ENCODE measurements at places on chromosomes 6 and 20. TPM values are rescaled to one million over a fixed set of nuclear protein-coding genes. Genes with fewer than 3 reads are reported as not detected.

- no peak for DNase-seq
Observed at GRCh38 chr20:32487381-32487780, 97.8 kb downstream of the NOL4L start.

DNA sequence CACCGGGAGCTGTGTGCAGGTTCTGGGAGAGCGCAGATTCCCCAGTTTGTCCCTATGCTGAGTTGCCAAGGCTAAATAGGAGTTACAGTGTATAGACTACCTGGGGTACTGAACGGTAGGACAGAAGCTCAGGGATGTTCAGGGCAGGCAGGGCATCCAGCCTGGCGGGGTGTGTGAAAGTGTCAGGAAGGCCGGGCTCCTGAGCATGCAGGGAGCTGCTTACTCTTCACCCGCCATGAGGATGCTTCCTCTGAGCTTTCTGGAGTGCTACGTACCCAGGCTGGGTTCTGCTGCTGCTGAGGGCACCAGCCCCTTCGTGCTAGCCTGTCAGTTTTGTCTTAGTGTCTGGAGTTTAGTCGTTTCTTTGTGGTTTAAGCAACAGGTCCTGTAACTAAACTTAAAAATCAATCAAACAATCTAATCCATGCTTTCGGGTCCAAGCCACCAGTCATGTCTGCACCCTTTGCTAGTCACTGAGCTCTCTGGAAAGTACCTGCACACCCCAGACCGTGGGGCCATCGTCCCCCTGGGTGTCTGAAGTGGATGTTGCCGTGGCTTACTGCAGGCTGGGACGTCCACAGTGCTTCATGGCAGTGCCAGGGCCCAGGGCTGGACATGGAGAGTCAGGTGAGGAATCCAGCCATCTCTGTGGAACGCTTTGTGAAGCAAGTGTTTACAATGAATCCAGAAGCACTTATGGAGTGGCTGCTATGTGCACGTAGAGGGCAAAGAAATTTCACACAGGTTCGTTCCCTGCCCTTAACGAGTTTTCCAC is 220.3 kb upstream of the SNX9 start:
- no peak for DNase-seq

DNA sequence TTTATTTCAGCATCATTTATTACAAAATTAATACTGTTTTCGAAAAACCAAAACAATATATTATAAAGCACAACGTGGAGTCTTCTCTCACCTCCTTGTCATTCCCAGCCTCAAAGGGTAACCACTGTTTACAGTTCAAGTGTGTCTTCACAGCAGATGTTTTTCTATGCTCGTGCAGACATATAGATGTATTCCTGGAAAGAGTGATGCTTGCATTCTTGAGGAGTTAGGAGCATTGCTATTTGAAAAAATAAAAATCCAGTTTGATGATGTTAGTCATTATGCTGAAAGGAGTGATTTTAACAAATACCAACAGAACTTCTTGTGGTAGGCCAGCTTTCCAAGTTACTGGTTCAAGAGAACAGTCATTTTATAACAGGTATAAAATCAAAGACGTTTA is 234.9 kb downstream of the BCKDHB start:
- DNase-seq = peak; percentile 73

GRCh38 chr6:47405273-47405672 is 72.3 kb upstream of the CD2AP start:
- no peak for DNase-seq

DNA sequence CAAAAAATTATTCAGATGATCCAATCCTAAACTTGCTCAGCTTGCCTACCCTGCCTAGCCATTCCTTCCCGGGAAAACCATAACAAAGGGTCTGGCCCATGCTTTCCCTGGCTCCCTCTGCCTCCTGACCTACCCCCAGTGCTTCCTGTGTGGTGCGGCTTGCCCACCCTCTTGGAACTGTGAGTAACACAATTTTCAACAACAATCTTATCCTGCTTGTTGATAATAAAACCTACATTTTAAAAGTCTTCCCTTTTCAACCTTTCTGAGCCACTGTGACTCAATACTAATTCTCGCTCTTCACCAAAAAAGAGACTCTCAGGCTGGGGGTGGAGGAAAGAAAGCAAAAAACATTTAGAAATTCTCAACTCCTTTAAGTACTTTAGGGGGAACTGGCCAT is 18.0 kb downstream of the EXOC2 start:
- no peak for DNase-seq

DNA sequence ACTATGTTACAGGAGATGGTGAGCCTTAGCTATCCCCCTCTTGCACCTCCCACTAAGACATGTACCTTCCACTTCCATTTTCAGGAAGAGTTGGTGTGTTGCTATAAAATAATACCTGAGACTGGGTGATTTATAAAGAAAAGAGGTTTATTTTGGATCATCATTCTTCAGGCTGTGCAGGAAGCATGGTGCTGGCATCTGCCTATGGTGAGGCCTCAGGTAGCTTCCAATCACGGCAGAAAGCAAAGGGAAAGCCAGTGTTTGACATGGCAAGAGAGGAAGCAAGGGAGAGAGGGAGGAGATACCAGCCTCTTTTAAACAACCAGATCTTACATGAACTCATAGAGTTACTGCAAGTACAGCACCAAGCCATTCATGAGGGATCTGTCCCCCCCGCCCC is 32.2 kb downstream of the GSS start:
- DNase-seq = no peak

- DNase-seq = no peak
Observed at GRCh38 chr6:127381384-127381783, 38.0 kb upstream of the ECHDC1 start.

GRCh38 chr6:37024656-37025337 is 19.3 kb downstream of the FGD2 start:
- DNase-seq = no peak

DNA sequence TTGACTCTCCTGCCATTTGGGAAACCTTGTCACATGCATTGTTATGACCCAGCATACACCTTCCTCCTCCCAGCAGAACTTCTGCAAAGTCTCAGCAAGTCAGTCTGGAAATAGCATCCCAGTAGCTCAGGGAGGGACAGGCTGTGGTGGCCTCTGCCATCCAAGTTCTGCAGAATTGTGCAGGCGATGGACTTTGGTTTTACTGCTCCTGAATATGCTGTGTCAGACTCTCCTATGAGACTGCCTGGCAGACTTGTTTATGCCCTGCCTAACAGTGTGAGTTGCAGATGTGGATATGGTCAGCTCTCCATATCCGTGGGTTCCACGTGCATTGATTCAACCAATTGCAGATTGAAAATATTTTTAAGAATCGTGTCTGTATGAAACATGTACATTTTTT is 52.8 kb downstream of the SNRNP48 start:
- DNase-seq = no peak

- no peak for DNase-seq
Observed at GRCh38 chr20:4051413-4052138, 36.2 kb upstream of the RNF24 start.

DNA sequence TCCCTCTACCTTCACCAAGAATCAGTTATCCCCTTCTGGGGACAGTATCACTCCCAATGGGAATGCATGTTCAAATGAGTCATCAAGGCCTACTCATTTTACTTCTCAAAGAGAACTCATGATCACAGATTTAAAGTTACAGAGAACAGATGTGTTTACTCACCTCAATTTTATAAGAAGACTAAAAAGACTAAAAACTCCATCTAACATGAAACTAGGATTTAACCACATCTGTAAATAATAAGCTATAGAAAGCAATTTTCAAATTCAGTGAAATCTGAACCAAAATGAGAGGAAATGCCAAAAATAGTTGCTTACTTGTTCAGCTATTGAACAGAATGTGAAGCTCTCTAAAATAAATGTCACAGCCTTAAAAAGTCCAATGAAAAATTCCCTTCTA is 300.1 kb upstream of the KCNQ5 start:
- peak; percentile 32 for DNase-seq

DNA sequence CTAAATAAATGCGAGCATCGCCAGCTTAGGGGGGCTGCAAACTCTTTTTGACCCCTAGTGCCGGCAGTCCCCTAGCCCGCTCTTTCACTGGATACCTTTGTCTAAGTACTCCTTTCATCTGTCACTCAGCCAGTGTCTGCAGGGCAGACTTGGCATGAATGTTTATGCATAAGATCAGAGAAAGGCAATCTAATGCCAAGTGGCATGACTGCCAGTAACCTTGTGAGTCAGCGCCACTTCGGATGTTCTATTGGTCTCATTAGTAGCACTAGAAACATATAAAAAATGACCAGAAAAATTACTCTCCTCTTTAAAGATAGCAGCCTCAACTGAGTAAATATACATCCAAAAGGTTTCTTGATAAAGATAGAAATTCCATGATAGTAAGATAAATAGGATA is 192.2 kb downstream of the TBC1D32 start:
- DNase-seq = no peak

DNA sequence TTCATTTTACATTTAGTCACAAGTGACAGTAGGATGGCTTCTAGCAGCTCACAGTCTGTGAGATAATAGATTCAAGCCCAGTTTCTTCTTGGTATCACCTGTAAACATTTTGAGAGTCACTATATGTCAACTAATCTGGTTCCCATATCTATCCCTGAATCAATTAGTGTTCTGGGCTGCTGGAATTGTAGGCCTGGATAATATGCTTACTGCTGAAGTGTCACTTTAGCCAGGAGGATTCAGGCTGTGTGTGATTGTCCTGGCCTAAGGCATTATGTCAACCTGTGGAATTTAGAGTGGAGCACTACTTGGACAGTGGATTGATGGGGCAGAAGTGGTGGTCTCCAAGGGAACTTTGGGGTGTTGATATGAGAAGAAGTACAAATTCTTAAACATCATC is 1071.8 kb upstream of the CITED2 start:
- no peak for DNase-seq

GRCh38 chr6:111522393-111523020 is 39.5 kb upstream of the REV3L start:
- no peak for DNase-seq

DNA sequence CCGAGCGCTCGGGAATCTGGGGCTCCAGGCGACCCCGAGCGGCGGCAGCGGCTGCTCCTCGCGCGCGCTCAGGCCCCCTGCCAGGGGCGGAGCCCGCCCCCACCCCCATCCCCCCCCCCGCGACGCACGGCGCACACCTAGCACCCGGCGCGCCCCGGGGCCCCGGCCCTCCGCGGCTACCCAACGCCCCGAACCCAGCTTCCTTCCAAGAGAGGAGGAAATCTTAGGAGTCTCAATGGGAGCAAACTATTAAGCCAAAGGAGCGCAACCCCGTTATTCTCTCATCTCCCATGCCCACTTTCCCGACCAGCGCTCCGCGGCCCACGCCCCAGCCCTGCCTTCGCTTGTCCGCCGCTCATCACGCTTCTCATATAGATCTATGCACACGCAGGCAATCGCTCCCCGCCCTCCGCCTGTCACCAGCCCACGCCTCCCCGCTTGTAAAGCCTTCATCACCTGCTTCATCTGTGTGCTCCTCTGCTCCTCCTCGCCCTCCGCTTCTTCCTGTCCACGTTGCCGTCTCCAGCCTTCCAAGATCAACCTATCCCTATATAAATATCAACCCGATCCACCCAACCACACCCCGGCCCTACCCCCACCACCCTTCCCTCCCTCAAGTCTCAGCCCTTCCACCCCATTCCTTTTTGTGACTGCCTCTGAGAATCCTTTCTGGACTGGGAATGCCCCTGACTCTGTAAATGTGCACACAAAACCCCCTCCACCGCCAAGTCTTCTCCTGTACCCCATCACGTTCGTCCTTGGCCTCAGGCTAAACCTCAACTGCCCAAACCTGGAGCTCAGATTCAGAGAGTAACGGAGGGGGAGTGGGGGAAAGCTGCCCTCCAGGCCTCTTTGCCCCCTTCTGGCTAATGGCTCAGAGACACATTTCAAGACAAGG is at the start of gene DLK2:
TSS of gene DLK2 (minus strand) at position 18 of the 898 bp plus-strand sequence. CDS start 723 bp downstream, outside the sequence.
- no peak for DNase-seq

- DNase-seq = no peak
Observed at GRCh38 chr20:16434062-16434664, 139.1 kb downstream of the KIF16B start.

GRCh38 chr6:161568885-161569456 is 295.1 kb upstream of the AGPAT4 start:
- DNase-seq = no peak

- peak; percentile 60 for DNase-seq
Observed at GRCh38 chr6:118896339-118897136, 2.6 kb downstream of the ASF1A start.

DNA sequence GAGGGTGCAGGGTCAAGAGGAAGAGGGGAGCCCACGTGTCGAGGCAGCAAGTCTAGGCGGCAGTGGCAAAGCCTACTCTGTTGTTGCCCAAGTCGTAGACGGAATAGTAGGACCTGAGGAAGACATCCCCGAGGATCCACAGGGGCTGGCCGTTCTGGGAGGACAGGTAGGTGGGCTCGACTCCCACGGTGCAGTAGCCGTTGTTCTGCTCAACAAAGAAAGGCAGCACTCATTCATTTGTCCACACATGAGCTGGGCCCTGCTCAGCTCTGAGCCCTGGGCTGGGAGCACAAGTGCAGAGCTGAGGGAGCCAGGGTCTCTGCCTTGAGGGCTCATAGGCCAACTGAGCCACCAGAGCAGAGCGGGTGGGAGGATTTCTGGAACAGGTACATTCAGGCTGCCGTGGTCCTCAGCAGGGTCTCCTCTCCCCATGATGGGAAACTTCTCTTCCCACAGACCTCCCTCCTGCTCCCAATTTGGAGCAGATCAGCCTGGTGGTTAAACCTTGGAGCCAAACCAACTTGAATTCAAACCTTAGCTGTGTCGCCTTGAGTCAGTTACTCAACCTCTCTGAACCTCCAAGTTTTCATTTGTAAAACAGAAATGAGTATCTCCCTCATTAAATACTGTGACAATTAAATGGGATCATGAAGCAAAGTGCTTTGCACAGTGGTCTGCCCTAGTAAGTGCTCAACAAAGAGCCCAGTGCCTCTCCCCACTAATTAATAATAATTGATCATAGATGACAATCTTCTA is 1.6 kb upstream of the TFEB start:
- DNase-seq = no peak

DNA sequence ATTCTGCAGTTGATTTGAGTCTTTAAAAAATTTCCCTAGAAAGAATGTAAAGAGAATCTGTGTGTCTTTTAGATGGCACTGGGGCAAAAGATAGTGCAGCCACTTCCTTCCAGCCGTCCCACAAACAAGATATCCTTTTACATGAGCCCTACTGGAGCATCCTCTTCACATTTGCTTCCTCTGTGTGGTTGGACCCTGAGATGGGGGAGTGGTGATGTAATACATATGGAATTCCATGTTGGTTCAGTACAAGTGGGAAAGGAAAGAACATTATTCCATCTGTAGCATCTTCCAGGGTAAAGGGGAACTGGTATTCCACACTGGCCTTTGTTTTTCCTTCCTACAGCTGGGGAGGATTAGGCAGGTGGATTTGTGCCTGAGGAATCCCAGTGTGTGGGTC is 78.9 kb upstream of the ISM1 start:
- no peak for DNase-seq

Gene VGLL2
- 1.7 TPM for total RNA-seq

Gene PROKR2
- not detected for total RNA-seq

Gene NFYA
- total RNA-seq = 26.7 TPM

Gene IMPG1
- total RNA-seq = not detected

Gene CDYL
- 87.1 TPM for total RNA-seq

Gene PI16
- not detected for total RNA-seq

Gene ETV7
- total RNA-seq = 2.4 TPM

Gene TBX18
- total RNA-seq = 12.2 TPM

Gene CDH26
- total RNA-seq = 0.34 TPM

Gene MRAP2
- 0.20 TPM for total RNA-seq

Gene POU5F1
- 6.3 TPM for total RNA-seq

Gene HEY2
- 1.0 TPM for total RNA-seq

Gene HSPA12B
- not detected for total RNA-seq
